CD4-positive, CD25-positive, alpha-beta regulatory T cell (primary cell): ENCODE measurements at places on chromosomes 2 and 18. TPM values are rescaled to one million over a fixed set of nuclear protein-coding genes. Genes with fewer than 3 reads are reported as not detected.

DNA sequence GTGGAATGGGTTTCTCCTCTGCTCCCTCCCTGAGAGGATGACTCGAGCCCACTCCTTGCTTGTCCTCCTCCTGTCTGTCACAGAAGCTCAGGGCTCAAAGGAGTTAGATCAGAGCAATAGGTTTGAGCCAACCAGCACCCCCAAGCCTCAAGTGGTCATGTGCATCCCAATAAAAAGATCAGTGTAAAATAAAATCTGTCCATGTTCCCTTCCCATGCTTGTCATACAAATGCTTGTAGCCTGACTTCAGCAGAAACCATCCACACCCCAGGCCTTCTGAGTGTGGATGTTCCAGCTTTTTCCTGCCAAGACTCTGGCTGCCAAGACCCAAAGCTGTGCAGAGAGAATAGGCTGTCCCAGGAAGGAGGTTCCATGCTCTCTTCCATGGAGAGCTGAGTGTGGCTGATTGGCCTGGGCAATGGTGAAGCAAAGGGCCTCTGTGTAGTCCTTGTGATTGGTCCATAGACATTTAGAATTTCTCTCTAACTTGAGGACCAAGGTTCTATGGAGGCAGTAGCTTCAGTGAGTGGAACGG lies 67.4 kb downstream of the GYPC start:
- no peak overlapping the region for H3K4me3 ChIP-seq
- no peaks in the 10 kb centered on the region for H3K36me3 ChIP-seq
- DNase-seq, result no peak

DNA sequence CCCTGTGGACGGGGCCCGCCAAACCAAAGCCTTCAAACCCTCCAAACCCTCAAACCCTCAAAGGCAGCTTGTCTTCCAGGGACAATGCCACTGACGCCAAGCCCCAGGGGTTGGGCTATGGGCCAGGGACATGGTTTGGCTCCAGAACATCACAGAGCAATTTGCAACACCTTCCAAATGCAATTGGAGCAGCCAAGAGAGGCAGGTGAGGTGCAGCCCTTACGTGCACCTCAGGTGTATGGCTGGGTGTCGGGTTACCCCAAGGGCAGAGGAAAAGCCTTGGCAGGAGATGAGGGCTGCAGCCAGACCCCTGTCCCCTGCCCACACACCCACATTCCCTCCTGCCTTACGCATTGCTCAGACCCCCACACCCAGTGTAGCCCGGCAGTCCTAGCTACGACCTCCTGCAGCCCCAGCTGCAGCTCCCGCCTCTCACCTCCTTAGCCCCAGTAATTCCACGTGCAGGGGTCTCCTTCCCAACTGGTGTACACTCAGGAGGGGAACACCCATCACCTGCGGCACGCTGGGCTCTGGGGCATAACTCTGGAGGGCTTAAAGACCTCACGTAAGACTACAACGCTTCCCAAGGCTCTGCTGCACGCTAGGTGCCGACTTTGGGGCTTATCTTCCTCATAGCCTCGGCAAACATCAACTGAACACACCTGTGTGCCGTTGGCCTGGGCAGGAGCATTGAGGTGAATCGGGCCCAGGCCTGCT lies 88.7 kb downstream of the TFCP2L1 start:
- H3K4me3 ChIP-seq, result no peak overlapping the region
- no peaks in the 10 kb centered on the region for H3K36me3 ChIP-seq
- H3K27me3 ChIP-seq, result no peaks in the 10 kb centered on the region
- H3K27ac ChIP-seq, result no peak overlapping the region

DNA sequence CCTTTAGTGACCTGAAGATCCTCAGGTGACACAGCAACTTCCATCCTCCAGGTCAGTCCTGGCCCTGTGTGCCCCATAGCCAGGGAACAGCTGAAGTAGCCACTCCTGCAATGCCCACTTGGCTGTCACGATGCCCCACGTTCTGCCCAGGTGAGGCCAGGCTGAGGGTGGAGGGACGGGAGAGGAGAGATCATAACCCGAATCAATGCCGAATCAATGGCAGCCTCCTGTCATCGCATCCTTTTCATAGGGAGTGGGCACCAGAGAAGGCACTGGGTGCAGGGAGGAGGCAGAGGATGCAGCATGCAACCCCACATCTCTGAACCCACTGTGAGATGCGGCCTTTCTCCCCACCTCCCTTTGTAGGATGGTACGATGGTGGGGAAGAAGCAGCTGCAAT lies 75.3 kb upstream of the EPC2 start:
- H3K27me3 ChIP-seq, result no peaks in the 10 kb centered on the region
- no peak overlapping the region for H3K27ac ChIP-seq
- H3K36me3 ChIP-seq, result no peaks in the 10 kb centered on the region
- no peak overlapping the region for H3K4me3 ChIP-seq
- no peak for DNase-seq
- H3K4me1 ChIP-seq, result no peaks in the 10 kb centered on the region

- H3K4me3 ChIP-seq, result no peak overlapping the region
- no peaks in the 10 kb centered on the region for H3K4me1 ChIP-seq
- no peaks in the 10 kb centered on the region for H3K27me3 ChIP-seq
Observed at GRCh38 chr2:113964436-113964835, 74.5 kb downstream of the ACTR3 start.

DNA sequence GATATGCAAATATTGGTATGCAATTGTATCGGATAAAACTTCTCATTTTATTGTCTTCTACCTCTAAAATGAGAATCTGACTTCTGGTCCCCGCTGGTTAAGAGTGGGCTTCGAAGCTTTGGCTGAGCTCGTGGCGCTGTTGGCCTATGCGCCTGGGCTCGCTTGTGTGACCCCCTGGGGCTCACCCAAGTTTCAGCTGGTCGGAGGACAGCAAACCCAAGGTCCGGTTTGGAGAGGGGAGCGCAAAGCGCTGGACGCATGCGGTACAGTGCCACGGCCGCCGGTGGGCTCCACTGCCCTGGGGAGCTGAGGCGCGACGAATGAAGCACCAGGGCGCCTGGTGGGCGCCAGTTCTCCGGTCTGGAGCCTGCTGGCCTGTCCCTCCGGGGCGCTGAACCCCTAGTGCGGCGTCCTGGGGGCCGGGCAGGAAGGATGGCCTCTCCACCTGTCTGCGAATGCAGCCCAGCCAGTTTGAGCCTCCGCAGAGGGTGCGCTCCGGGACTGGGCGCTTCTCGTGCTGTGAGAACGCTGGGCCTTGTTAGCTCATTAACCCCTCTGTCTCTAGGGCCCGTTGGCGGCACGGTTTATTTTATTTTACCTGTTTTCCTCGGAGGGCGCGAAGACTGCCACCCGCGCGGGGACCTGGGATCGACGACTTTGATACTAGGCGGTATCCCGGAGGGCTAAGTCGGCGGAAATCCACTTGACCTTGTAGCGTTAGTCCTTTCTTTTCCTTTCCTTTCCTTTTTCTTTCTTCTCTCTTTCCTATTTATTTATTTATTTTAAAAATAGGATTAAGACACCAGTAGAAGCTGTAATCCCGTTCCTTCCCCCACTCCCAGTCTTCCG lies 10.4 kb downstream of the MEIS1 start:
- H3K4me1 ChIP-seq, result no peaks in the 10 kb centered on the region
- no peaks in the 10 kb centered on the region for H3K36me3 ChIP-seq
- no peak for DNase-seq
- H3K4me3 ChIP-seq, result no peak overlapping the region
- no peak overlapping the region for H3K27ac ChIP-seq

DNA sequence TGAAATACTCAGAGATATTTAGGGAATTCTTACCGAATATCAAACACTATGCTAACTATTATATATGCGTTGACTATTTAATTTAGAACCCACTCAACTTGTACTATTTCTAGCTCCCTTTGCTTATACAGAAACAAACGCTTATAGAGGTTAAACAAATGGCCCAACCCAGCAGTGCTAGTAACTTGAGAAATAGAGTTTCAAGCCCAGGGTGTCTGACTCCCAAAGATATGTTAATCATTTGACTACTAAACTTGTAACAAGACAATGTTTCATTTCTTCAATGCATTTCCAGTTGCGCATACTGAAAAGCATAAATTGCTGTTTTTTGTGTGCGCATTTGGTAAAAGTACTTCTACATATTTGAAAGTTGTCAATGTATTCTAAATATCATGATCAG lies 310.3 kb downstream of the GALNT13 start:
- H3K4me3 ChIP-seq, result no peak overlapping the region
- no peaks in the 10 kb centered on the region for H3K4me1 ChIP-seq
- no peak overlapping the region for H3K27ac ChIP-seq
- no peaks in the 10 kb centered on the region for H3K36me3 ChIP-seq
- no peak for DNase-seq

Gene RBFA
- 13.6 TPM for total RNA-seq

Gene PTH2R
- total RNA-seq, result not detected

Gene EMX1
- total RNA-seq, result not detected

Gene CNNM4
- total RNA-seq, result 11.2 TPM
